ENCODE measurements at places on chromosomes 1 and 21.

GRCh38 chr1:229286099-229286766 is 15.3 kb downstream of the RAB4A start:
- DNase-seq, result no peak
- H3K27ac ChIP-seq, result no peak overlapping the region
- peaks cover 12% of the 10 kb centered on the region for H3K36me3 ChIP-seq
- no peaks in the 10 kb centered on the region for H3K27me3 ChIP-seq

DNA sequence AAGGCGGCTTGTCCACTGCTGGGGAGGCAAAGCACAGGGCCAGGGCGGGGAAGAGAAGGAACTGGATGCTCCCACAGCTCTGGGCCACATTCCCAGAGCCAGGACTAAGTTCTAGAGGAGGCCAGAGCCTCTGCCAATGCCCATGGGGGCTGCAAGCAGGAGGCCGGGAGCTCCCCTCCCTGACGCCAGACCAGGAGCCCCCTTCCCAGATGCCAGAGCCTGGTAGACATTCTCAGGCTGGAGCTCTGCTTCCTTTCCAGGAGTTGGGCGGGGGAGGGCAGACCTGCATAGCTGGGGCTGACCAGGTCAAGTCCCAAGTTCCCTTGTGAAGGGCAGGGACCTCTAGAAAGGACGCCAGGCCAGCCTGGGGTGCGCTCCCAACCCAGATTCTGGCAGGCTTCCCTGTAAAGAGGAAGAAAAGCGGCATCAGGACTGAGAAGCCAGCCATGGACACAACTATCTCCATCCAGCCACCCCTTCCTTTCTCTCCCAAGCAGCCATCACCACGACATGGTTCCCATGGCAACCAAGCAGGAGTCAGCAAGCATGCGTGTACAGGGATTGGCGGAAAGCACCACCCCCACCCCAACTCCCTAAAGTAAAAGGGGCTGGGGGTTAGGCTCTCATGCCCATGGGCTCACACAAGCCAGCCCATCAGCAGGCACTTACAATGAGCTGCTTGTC is 13.4 kb downstream of the KIF21B start:
- no peaks in the 10 kb centered on the region for H3K36me3 ChIP-seq
- H3K4me1 ChIP-seq, result peaks cover 39% of the 10 kb centered on the region
- no peaks in the 10 kb centered on the region for H3K27me3 ChIP-seq
- peak overlapping the region; percentile 76 for H3K27ac ChIP-seq

- no peak for DNase-seq
- H3K27me3 ChIP-seq, result no peaks in the 10 kb centered on the region
- peaks cover 5% of the 10 kb centered on the region for H3K4me1 ChIP-seq
- H3K36me3 ChIP-seq, result no peaks in the 10 kb centered on the region
These were observed 165.5 kb upstream of the FMN2 start for GRCh38 chr1:239926184-239926583.

- no peak overlapping the region for H3K4me3 ChIP-seq
- H3K27me3 ChIP-seq, result peaks cover 4% of the 10 kb centered on the region
- DNase-seq, result peak; percentile 61
- no peak overlapping the region for H3K27ac ChIP-seq
- H3K4me1 ChIP-seq, result peaks cover 16% of the 10 kb centered on the region
- no peaks in the 10 kb centered on the region for H3K36me3 ChIP-seq
These were observed 20.4 kb upstream of the GNG12 start for GRCh38 chr1:67853704-67854103.

GRCh38 chr1:31689854-31690253 is 14.0 kb downstream of the COL16A1 start:
- H3K4me3 ChIP-seq, result no peak overlapping the region
- peaks cover 8% of the 10 kb centered on the region for H3K4me1 ChIP-seq
- H3K27ac ChIP-seq, result peak overlapping the region; percentile 20

- H3K27ac ChIP-seq, result no peak overlapping the region
- no peak overlapping the region for H3K4me3 ChIP-seq
- no peaks in the 10 kb centered on the region for H3K27me3 ChIP-seq
- DNase-seq, result no peak
These were observed 269.5 kb downstream of the HHAT start for GRCh38 chr1:210598135-210598652.

DNA sequence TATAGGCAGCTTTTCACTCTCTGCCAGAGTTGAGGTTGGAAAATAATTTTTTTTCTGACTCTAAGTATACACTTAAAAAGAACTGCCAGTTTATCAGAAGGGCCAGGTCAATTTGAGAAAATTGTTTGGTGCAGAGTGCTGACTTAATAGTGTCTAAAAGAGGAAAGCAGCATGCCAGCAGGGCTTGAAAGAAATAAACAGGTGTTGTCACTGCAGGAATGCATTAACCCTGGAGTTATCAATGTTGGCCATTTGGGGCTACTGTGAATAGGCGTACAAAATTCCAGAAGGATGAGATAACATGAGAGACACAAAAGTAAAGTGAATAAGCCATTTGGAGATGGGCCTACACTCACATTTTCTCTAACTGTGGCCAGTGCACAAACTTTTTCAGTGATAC is 220.6 kb upstream of the PLD5 start:
- H3K4me3 ChIP-seq, result no peak overlapping the region
- no peak for DNase-seq
- no peaks in the 10 kb centered on the region for H3K36me3 ChIP-seq
- no peak overlapping the region for H3K27ac ChIP-seq

GRCh38 chr1:12080773-12081556 is 17.9 kb downstream of the TNFRSF8 start:
- DNase-seq, result no peak
- no peak overlapping the region for H3K27ac ChIP-seq
- H3K36me3 ChIP-seq, result no peaks in the 10 kb centered on the region
- H3K4me1 ChIP-seq, result peaks cover 3% of the 10 kb centered on the region

GRCh38 chr21:15373941-15374340 is 309.1 kb upstream of the NRIP1 start:
- no peak for DNase-seq
- H3K27ac ChIP-seq, result no peak overlapping the region
- peaks cover 12% of the 10 kb centered on the region for H3K4me1 ChIP-seq
- no peaks in the 10 kb centered on the region for H3K27me3 ChIP-seq
- peaks cover 10% of the 10 kb centered on the region for H3K36me3 ChIP-seq

- no peak for DNase-seq
- H3K4me3 ChIP-seq, result no peak overlapping the region
- H3K36me3 ChIP-seq, result peaks cover 2% of the 10 kb centered on the region
- peaks cover 6% of the 10 kb centered on the region for H3K27me3 ChIP-seq
- H3K4me1 ChIP-seq, result peaks cover 28% of the 10 kb centered on the region
These were observed 1.7 kb upstream of the USP25 start for GRCh38 chr21:15728046-15728445.

GRCh38 chr1:33429856-33430691 is 821 bp downstream of the PHC2 start:
- H3K27ac ChIP-seq, result no peak overlapping the region
- H3K36me3 ChIP-seq, result no peaks in the 10 kb centered on the region
- H3K4me1 ChIP-seq, result peaks cover 19% of the 10 kb centered on the region
- DNase-seq, result peak; percentile 25
- H3K27me3 ChIP-seq, result peaks cover 8% of the 10 kb centered on the region
- no peak overlapping the region for H3K4me3 ChIP-seq

GRCh38 chr21:42653231-42654061 is at the start of gene PDE9A:
Gene PDE9A, plus strand, starts transcription at chr21:42653621. Its CDS starts 194 bp downstream, at chr21:42653815.
- peak within 1 kb of the TSS; percentile 95 for H3K27ac ChIP-seq
- DNase-seq, result peak; percentile 46
- no peaks in the 10 kb centered on the region for H3K27me3 ChIP-seq
- no peaks in the 10 kb centered on the region for H3K36me3 ChIP-seq
- peak within 1 kb of the TSS; percentile 97 for H3K4me3 ChIP-seq

GRCh38 chr1:233677690-233678354 is 63.9 kb downstream of the KCNK1 start:
- no peak overlapping the region for H3K4me3 ChIP-seq
- no peaks in the 10 kb centered on the region for H3K27me3 ChIP-seq
- H3K4me1 ChIP-seq, result no peaks in the 10 kb centered on the region
- no peaks in the 10 kb centered on the region for H3K36me3 ChIP-seq

GRCh38 chr1:150060260-150060659 is 7.3 kb upstream of the VPS45 start:
- H3K36me3 ChIP-seq, result no peaks in the 10 kb centered on the region
- H3K4me1 ChIP-seq, result peaks cover 5% of the 10 kb centered on the region
- H3K27me3 ChIP-seq, result no peaks in the 10 kb centered on the region
- H3K27ac ChIP-seq, result no peak overlapping the region
- DNase-seq, result no peak

DNA sequence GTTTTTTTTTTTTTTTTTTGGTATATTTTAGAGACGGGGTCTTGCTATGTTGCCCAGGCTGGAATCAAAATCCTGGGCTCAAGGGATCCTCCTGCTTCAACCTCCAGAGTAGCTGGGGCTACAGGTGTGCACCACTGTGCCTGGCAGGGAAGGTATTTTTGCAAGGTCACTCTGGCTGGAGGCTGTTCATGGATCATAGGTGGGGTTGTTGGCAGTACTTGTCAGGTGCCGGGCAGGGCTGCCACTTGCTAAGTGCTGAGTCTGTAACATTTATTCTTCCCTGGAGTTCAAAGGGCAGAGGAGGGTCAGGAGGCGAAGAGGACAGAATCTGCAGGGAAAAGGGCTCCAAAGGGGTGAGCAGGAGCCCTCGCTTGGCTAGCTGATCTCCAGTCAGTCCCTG is 24.1 kb downstream of the A3GALT2 start:
- no peaks in the 10 kb centered on the region for H3K27me3 ChIP-seq
- no peaks in the 10 kb centered on the region for H3K4me1 ChIP-seq
- H3K4me3 ChIP-seq, result no peak overlapping the region
- DNase-seq, result no peak
- H3K36me3 ChIP-seq, result peaks cover 22% of the 10 kb centered on the region

- DNase-seq, result no peak
- H3K36me3 ChIP-seq, result peaks cover 6% of the 10 kb centered on the region
These were observed 379.4 kb upstream of the RUNX1 start for GRCh38 chr21:35428489-35428888.

GRCh38 chr1:38580594-38580993 is 279.0 kb downstream of the RRAGC start:
- peaks cover 3% of the 10 kb centered on the region for H3K36me3 ChIP-seq
- no peak overlapping the region for H3K4me3 ChIP-seq
- peaks cover 35% of the 10 kb centered on the region for H3K27me3 ChIP-seq
- DNase-seq, result no peak
- peaks cover 18% of the 10 kb centered on the region for H3K4me1 ChIP-seq
- no peak overlapping the region for H3K27ac ChIP-seq

- H3K4me3 ChIP-seq, result peak overlapping the region; percentile 70
- H3K36me3 ChIP-seq, result no peaks in the 10 kb centered on the region
- H3K27me3 ChIP-seq, result peaks cover 19% of the 10 kb centered on the region
- no peak overlapping the region for H3K27ac ChIP-seq
These were observed 2.4 kb upstream of the CGN start for GRCh38 chr1:151508833-151509232.

DNA sequence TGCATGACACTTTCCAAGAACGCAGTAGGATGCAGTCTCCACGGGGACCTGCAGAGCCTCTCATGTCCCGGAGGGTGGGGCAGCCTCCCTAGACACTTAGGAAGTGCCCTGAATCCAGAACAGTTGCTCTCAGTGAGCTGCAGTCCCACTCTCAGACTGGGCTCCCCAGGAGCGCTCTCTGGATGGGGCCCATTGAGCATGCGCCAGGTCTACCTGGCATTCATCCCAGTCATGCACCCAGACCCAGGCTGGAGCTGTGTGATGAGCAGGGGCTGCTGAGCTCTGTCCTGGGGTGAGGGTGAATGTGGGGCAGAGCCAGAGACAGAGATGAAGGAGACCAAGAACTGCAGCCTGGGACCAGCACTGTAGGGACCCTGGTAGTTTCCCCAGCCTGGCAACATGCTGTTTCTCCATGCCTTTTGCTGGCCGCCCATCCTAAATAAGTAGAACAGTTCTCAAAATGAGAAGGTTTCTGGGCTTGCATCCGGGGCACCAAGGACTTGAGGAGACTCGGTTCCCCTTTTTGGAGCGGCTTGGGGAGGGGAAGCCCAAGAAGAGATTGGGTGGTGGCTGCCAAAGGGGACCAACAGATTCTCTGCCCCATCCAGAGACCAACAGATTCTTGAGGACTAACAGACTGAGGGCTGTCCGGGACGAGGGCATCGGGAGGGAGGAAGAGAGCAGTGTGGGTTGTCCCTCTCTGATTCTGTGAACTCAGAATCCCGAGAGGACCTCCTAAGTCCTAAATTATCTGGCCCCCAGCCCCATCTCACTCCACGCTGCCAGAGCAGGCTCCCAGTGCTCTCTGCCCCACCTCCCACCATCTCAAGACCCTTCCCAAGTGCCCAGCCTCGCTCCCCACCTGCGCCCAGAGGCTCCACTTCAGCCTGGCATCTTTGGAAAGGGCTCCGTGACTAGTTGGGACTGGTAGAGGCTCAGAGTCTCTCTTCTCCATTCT is 1.0 kb upstream of the PGLYRP4 start:
- H3K36me3 ChIP-seq, result no peaks in the 10 kb centered on the region
- no peak for DNase-seq
- no peaks in the 10 kb centered on the region for H3K4me1 ChIP-seq
- H3K4me3 ChIP-seq, result no peak overlapping the region
- no peak overlapping the region for H3K27ac ChIP-seq

DNA sequence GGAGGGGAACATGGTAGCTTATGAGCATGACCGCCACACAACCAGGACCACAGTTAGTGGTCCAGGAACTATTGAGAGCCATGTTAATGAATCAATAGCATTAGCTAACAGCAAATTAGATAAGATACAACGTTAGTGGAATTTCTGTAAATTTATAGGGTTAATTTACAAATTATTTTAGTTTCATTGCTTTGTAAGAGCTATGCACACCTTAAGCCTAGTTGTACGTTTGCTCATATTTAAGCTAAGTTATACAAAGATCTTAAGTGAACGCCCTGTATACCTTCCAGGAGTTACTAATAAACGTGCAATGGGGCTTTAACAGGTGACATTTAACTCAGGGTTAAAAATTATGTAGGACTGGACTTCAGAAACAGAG is 749 bp downstream of the EXOSC10 start:
- H3K36me3 ChIP-seq, result peaks cover 3% of the 10 kb centered on the region
- peaks cover 23% of the 10 kb centered on the region for H3K4me1 ChIP-seq
- peak overlapping the region; percentile 99 for H3K4me3 ChIP-seq
- no peaks in the 10 kb centered on the region for H3K27me3 ChIP-seq

DNA sequence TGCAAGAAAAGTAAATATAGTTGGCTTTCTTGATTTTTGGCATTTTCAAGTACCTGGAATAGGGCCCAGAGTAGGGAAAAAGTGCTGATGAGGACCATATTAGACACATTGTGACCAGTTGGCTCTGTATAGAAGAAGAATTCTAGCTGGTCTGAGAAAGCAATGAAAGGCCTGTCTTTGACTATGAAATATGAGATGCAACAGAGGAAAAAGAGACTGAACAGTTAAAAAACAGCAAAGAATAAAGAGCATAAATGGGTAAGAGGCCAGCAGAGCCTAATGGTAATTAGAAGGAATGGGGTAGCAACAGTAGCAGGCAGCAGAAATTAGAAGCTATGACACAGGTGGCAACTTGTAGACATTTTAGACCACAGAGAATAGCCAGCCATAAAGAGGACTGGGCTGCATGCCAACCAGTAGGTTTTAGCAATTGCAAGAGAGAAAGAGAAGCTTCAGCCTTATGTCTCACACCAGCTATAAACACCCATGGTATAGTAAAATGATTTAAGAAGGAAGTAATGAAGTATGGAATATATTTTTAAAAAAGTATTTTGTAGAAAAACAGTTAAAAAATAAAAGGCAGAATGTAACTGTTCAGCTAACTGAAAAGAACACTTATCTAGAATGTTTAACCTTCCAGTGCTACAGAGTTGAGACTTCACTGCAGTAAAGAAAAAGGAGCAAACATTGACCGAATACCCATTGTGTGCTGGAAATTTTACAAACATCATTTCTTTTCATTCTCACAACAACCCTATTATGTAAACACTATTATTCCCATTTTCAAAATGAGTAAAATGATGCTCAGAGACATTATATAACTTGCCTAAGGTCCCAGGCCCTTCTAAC is 114.1 kb downstream of the LHX4 start:
- H3K27ac ChIP-seq, result no peak overlapping the region

- H3K27ac ChIP-seq, result no peak overlapping the region
- peaks cover 23% of the 10 kb centered on the region for H3K4me1 ChIP-seq
- peaks cover 20% of the 10 kb centered on the region for H3K36me3 ChIP-seq
- no peak for DNase-seq
- H3K4me3 ChIP-seq, result no peak overlapping the region
- no peaks in the 10 kb centered on the region for H3K27me3 ChIP-seq
These were observed 32.3 kb downstream of the LRRC8B start for GRCh38 chr1:89556726-89557444.
